Lung microvascular endothelial cell (primary cell): ENCODE measurements at places on chromosomes 13 and 19.

- DNase-seq = no peak
These were observed 757.1 kb downstream of the LIG4 start for GRCh38 chr13:107458269-107458668.

GRCh38 chr19:6164906-6165531 lies 29.6 kb downstream of the ACSBG2 start:
- no peak for DNase-seq

- peak; percentile 7 for DNase-seq
These were observed 205.5 kb upstream of the SOX21 start for GRCh38 chr13:94917824-94918223.

- no peak for DNase-seq
These were observed 46.3 kb downstream of the SOX21 start for GRCh38 chr13:94666065-94666464.

DNA sequence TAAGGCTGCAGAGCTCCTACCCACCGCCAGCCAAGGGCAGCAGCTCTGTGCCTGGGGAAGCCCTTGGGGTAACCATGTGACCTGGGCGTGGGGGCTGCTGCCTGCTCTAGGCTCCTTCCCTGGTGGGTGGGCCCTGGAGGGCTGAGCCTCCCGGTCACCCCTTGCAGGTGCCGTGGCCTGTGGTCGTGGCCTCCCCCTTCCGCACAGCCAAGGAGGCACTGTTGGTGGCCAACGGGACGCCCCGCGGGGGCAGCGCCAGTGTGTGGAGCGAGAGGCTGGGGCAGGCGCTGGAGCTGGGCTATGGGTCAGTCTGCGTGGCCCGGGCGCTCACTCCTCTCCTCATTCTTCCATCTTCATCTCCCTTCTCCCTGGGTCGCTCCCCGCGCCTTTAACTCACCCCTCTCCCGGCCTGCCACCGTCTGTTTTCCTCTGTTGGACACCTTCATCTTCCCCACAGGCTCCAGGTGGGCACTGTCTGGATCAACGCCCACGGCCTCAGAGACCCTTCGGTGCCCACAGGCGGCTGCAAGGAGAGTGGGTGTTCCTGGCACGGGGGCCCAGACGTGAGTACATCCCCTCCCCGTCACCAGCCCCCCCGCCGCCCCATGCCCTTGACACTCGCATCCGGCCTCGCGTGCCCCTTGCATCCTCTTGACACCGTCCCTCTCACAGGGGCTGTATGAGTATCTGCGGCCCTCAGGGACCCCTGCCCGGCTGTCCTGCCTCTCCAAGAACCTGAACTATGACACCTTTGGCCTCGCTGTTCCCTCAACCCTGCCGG lies 9.9 kb upstream of the FLT3LG start:
- no peak for DNase-seq

DNA sequence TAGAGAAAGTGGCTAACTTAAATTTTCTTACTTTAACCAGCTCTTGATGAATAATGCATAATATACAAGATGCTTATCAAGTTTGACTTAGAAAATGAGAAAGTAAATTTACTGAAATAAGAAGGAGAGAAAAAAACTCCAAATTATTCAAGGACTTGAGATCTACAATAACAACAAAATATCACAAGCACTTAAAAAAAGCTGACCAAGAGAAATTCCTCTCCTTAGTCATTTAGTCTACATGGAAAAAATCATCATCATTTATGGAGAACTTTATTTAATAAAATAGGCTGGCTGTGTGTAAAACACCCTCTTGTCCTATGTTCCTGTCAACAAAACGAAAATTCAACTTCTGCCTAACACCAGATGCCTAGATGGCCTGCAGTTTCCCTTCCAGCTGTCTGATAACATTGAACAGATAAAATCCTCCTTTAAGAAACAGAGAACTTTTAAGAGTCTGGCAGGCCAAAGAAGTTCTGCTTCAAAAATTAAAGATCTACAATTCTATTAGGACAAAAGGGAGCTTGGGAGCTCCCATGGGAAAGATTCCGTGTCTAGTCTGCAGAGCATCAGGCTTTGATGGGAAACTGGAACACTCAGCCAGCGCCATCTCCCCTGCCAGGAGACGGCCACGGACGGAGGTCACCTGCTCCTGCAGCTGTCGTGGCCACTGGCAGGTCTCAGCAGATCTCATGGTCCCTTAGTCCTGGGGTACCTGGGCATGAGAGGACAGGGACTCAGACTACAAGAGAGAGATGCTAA lies 37.9 kb upstream of the ATP11A start:
- DNase-seq = no peak

DNA sequence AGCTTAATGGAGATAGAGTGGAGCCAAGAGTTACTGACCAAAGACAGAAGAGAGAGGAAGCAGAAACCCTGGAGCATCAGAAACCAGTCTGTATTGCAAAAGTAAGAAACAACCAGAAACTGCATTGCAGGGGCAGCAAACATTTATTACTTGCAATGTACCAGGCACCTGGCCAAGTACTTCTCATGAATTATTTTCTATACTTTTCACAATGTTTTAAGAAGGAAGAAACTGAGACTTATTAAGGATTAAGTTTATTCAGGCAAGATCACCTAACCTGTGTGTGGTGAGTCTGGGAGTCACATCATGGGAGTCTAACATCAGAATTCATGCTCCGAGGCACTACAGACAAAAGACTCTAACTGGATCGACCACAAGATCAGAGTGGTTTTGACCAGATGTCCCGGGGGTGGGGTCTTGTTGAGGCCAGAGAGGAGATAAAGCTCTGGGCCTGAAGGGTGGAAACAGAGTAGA lies 47.4 kb downstream of the TNFRSF19 start:
- DNase-seq = no peak

DNA sequence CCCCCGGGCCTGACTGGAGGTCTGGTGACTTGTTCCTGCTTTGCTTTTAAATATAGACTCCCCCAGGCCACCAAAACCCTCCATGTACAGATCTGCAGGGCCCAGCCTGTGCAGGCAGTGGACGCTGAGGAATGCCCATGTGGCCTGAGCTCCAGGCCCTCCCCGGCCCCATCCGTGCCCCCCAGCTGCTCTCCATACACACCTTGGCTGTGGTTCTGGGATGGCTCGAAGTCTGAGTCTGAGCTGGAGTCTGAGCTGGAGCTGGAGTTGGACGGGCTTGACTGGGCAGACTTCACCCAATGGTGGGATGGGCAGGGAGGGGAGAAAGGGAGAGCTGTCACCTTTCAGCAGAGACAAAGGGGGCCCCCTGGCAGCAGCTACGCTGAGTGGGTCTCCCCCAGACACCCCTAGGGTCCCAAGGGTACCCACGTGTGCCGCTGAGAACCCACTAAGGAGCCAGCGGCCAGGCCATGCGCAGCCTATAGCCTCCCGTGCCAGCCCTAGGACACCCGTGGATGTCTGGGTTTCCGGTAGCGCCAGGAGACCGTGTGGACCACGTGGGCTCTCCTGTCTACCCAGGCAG lies 61.9 kb downstream of the MLLT1 start:
- DNase-seq = no peak

DNA sequence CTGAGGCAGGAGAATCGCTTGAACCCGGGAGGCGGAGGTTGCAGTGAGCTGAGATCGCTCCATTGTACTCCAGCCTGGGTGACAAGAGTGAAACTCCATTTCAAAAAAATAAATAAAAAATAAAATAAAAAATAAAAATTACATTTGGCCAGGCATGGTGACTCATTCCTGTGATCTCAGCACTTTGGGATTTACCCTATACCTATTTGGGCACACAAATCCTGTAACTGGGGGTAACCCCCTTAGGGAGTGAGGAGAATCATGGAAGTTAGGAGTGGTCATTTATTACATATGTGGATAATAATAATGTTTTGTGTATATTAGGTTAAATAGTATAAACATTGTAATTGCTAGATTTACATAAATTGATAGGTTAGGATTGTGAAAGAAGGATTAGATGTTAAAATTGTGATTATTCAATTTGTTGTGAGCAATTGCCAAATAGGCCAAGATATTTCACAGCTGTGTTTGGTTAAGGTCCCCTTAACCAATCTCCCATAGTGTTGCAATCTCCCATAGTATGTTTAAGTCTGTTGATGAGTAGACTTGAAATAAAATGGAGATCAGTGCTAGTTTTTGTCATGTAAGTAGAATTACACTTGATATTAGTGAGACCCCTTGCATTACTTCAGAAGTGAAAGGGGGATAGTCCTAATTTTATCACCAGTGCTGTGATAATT lies 30.7 kb downstream of the ZNF844 start:
- no peak for DNase-seq

GRCh38 chr13:85608255-85608829 lies 190.9 kb downstream of the SLITRK6 start:
- no peak for DNase-seq

GRCh38 chr19:41706741-41707501 lies 1.5 kb upstream of the CEACAM5 start:
- peak; percentile 40 for DNase-seq

DNA sequence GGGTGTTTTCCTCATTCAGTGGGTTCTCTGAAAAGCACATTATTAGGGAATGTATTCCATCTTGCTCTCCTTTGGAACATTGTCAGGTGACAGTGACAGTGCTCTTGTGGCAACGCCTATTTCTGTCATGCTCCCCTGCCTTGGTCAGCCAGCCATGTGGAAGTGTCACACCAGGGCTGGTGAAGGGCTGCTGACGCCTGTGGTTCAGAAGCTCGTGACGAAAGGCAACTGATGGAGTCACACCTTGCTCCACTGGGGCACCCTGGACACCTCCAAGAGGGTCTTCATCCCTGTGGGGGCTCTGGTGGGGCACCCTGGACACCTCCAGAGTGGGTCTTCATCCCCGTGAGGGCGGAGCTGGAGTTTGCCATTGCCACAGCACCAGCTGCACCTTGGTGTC lies 68.9 kb upstream of the GPR183 start:
- no peak for DNase-seq

DNA sequence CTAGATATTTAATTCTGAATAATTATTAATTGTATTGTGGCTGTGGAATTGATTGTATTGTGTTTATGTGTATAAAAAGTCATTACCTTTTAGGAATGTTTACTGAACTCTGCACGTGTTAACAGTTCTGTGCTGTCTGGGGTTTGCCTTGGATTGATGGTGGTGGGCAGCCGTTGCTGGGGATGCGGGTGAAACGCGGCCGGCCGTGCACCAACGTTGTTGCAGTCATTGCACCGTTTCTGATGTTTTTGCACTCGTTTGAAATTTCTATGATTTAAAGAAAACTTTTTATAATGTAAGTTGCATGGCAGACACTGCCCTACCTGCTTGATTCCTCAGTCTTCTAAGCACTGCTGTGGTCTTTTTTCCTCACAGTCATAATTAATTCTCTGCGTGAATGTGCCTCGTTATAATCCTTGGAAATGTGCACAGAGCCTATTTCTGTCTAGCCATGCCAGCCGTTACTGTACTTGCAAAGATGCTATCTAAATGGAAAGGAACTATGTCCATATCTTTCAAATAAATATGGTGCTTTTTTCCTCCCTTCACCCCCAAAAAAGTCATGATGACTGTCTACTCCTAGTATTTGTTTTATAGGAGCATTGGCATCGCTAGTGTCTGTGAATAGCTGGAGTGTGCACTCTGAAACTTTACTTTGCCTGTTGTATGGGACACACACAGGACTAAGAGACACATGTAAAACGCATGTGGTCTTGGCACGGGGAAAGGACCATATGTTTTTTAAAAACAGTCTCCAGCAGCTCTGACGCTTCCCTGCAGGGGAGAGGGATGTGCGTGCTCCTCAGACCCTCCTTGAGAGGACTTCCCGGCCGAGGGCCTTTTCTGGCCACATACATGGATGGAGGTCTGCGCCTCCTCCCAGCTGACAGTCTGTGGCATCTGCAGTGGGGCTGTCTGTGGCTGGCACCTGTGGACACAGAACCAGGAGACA lies 40.7 kb upstream of the MCF2L start:
- DNase-seq = no peak

GRCh38 chr13:34421858-34422475 lies 520.1 kb upstream of the NBEA start:
- peak; percentile 14 for DNase-seq

GRCh38 chr19:20371911-20372310 lies 193.7 kb downstream of the ZNF737 start:
- DNase-seq = no peak

DNA sequence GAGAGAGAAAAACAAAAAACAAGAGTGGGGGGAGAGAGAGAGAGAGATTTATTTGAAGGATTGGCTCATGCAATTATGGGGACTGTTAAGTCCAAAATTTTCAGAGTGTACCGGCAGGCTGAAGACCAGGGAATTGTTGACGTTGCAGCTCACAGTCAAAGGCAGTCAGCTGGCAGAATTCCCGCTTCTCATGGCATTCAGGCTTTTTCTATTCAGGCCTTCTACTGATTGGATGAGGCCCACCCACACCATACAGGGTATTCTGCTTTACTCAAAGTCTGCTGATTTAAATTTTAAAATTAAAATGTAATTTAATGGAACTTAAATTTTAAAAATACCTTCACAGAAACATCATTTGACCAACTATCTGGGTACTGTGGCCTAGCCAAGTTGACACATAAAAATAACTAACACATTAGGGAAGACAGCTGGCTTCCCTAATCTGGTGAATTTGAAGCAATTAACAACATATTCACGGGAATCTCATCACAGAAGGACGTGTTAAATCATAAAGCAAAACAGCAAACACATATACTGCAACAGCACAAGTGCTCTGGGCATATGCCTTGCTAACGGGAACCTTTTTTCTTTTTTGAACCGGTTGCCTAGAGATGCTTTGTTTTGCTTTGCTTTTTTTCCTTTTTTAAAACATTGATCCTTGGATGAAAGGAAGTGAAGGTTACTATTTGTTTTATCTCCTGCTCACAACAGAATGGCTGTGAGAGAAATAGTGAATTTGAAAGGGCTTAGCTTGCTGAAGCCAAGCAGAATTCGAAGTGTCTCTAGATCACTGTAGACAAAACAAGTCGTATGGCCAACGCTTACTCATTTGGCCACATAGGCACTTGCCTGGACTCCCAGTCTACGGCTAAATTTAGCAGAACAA lies 505.1 kb downstream of the IRS2 start:
- no peak for DNase-seq

GRCh38 chr19:29083863-29084262 lies 129.1 kb downstream of the UQCRFS1 start:
- DNase-seq = no peak

GRCh38 chr13:48488995-48489394 lies 43.9 kb downstream of the RCBTB2 start:
- no peak for DNase-seq

DNA sequence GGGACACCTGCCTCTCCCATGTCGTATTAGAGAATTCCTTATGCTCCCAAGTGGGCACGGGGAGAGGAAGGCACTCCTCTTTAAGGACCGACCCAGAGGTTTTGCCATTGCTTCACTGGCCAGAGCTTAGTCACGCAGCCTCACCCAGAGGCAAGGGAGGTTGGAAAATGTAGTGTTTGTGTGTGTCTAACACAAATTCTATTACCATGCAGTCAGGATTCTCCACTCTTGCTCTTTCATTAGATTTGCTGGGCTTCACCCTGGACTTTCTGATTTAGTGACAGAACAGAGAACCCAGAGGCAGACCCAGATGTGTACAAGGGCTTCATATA lies 14.6 kb upstream of the NCCRP1 start:
- no peak for DNase-seq

DNA sequence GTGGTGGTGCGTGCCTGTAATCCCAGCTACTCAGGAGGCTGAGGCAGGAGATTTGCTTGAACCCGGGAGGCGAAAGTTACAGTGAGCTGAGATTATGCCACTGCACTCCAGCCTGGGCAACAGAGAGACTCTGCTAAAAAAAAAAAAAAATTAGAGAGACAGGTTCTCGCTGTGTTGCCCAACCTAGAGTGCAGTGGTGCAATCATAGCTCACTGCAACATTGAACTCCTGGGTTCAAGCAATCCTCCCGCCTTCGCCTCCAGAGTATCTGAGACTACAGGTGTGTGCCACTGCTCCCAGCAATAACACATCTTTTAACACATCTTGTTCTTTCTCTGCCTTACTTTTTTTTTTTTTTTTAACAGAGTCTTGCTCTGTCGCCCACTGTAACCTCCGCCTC lies 32.7 kb downstream of the CLEC17A start:
- no peak for DNase-seq
